ENCODE measurements at places on chromosomes 3 and 15.

GRCh38 chr3:61714225-61714624, 152.9 kb downstream of the PTPRG start:
- no peak for DNase-seq

- no peak for DNase-seq
These were observed 23.6 kb upstream of the C3orf62 start for GRCh38 chr3:49300595-49300994.

DNA sequence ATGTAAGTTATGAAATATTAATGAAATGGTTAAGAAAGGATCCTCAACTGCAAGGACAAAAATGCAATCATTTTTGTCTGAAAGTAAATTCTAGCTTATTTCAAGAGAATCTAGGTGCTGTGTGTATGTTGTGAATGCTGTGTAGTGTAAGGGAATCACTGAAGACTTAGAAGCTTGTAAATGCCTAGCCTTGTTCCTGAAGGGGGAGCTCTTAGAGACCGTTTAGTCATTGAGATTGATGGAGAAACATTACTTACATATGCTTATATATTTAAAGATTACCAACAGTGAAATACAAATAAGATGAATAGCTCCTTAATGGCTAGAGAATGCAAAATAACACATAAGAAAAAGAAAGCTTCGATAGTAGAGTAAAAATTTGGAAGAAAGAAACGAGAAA, 67.9 kb downstream of the CNTN4 start:
- DNase-seq = no peak

DNA sequence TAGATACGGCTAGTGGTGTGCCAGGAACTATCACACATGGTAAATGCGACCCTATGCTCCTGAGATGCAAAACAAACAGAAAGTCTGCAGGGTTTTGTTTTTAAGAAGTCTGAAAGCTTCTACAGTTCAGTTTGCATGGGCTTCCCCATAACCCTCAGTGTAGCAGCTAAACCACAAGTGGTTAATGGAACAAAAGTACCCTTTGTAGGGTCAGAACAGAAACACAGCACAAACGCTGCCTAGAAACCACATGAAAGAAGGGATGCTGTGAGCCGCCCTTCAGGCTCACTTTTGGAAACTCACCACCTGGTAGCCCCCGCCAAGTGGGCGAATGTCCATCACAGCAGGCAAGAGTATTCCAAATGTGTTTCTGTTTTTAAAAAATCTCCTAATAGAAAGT, 46.2 kb downstream of the CTDSPL start:
- DNase-seq = peak; percentile 53

DNA sequence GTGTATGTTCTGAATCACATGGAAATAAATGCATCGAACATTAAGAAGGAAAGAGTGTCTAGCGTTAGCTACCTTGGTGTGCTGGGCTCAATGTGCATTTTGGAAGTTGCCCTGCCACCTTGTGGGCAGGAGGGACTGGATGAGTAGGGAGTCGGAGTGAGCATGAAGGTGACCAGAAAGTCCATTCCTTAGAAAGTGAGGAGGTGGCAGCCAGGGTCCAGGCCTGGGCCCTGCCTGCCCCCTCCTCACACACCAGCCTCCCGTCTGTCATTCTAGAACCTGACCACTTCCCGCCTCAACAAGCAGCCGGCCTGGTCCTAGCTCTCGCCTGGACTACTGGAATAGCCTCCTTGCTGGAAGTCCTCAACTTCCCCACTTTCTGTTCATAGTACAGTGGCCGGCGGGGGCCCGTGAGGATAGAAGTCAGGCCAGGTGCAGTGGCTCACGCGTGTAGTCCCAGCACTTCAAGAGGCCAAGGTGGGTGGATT, 10.2 kb upstream of the GATA2 start:
- DNase-seq = no peak
